Breast epithelium (tissue), 4 donors: ENCODE measurements at places on chromosomes 11 and 22.

DNA sequence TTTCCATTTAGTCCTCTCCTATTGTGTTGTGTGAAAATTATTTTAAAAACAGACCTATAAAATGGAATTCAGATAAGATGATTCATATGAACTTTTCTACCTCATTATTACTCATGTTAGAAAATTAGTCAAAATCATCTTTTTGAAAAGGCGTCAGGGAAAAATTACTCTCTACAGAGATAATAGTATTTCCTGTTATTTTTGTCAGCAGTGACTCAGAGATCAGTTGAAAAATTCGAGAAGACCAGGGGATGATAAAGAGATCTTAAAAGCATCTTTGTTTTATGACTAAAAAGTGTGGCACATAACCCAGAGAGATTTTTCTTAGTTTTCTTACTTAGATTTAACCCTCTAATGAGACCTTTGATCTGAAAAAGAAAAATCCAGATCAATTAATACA, 157.9 kb upstream of the CARD18 start:
- DNase-seq: no peak

GRCh38 chr22:31343235-31344191, 2.6 kb downstream of the PATZ1 start:
- DNase-seq: peak; percentile 90

DNA sequence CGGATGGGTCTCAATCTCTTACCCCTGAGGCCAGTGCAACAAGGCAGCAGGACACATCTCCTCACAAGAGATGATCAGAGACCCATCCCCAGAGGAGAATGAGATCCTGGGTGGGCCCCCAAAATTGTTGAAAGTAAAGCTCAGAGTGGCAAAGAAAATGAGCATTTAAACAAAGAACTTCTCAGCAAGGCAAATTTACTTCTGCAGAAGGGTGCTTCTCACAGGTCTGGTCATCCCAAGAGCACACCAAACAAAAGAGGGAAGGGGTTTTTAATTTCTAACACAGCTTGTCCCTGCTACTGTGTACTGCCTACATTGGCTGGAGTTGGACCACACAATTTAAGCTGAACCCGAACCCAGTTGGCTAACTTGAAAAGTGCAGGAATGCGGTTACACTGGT, 1628.6 kb upstream of the RAG2 start:
- DNase-seq: no peak

DNA sequence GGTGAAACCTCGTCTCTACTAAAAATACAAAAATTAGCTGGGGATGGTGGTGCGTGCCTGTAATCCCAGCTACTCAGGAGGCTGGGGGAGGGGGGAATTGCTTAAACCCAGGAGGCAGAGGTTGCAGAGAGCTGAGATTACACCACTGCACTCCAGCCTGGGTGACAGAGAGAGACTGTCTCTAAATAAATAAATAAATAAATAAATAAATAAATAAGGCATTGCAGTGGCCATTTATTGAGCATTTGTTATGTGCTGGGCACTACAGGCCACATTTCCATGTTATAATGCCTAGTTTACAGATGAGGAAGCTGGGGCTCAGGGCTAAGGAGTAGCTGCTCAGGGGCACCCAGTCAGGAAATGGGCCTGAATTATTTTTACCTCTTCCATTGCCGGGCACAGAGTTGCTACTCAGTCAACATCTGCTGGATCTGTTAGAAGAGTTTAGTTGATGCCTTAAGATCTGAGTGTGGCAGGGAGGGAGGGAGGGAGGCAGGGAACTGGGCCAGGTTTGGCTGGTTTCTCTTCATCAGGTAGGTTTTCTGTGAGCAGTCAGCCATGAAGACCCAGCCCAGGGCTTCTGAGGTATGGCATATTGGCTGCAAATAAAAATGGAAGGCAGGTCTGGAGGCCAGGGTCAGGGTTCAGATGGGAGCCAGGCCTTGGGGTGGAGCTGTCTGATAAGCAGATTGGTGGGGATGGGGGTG, 5.6 kb downstream of the PVALB start:
- no peak for DNase-seq

- DNase-seq: peak; percentile 83
Measured at GRCh38 chr11:130448416-130449309, at the start of gene ADAMTS15. Gene ADAMTS15, plus strand, starts transcription at chr11:130448645. Its CDS starts 329 bp downstream, at chr11:130448974.

DNA sequence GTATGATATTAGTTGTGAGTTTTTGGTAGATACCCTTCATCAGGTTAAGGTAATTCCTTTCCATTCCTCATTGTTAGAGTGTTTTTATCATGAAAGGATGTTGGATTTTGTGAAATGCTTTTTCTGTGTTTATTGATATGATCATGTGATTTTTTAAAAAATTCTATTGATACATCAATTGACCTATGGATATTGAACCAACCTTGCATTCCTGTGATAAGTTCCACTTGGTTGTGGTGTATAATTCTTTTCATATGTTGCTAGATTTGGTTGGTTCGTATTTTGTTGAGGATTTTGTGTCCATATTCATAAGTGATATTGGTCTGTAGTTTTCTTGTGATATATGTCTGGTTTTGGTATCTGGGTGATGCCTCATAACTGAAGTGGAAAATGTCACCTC, 6.7 kb downstream of the ANKRD13D start:
- DNase-seq: no peak

- DNase-seq: no peak
Measured at GRCh38 chr22:44351685-44352377, 39.1 kb upstream of the SHISAL1 start.

DNA sequence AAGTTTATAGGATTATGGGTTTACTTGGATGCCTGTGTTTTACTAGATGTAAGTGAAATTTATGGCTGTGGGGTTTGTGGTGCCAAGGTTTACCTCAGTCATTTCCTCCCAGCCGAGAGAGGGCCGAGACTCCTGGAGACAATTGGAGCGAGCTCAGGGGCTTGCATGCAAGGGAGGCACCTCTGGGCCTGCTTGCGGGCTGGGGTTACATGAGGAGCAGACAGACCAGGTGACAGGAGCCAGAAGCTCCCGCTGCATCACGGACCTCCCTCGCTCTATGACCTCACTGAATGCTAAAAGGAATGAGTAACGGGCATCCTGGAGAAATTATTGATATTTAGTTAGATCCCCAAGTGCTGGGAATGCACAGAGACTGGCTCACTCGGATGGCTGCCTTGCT, 275.2 kb upstream of the KIRREL3 start:
- DNase-seq: no peak

DNA sequence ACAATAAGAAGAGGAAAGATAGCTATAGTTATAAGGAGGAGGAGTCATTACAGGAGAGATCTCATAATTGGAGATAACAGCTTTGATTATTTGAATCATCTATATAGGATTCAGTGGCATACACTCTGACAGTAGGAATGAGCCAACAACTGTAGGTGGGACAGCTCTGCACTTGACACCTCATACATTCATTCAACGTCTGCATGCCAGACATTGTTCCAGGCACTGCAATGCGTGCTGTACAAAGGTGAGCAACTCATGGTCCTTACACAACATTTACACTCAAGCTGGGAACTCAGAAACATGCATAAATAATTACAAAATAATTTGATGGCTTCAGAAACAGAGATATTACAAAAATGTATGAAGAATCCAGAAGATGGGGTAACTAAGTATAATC, 154.3 kb downstream of the MSANTD4 start:
- DNase-seq: no peak

DNA sequence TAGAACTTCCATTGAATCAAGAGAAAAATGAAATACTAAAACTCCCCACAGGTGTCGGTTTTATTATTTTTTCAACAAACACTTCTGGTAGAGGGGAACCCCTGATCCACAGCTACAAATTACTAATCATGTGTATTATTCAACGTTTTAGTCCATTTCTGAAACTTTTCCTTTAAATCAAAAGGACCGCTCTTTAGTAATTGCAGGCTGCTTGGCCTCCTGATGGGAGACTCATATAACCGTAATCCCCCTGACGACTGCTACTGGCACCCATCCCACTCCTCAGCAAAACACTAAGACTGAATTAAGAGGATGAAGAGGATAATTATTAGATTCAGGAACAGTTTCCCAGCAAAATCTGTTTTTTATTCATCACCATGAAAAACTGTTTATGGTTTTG, 46.4 kb downstream of the PAX6 start:
- DNase-seq: no peak

DNA sequence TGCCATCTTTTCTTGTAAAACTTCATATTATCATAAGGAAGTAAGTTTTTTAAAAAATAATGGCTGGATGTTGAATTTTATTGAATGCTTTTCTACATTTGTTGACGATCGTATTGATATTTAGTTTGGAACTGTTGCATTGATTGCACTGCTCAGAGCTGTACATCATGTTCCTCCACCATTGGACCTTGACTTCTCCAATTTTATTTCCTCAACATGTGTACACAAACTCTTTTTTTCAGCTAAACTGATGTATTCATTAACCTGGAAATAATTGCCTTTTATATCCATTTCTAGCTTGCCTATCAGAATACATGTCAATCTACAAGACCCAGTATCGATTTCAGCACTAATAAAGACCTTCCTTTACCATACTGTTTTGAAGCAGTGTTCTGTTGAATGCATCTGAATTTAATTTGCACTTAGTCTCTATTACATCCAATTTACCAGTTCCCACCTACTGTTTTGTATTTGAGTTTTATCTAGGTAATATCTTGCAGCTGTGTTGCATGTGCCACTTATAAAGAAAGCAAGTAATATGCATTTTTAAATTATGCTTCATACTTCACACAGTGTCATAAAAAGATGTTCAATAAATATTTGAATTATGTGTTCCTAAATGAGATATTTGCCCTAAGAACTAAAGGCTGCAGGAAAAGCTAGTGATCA, 5.5 kb downstream of the CEP57 start:
- DNase-seq: no peak

DNA sequence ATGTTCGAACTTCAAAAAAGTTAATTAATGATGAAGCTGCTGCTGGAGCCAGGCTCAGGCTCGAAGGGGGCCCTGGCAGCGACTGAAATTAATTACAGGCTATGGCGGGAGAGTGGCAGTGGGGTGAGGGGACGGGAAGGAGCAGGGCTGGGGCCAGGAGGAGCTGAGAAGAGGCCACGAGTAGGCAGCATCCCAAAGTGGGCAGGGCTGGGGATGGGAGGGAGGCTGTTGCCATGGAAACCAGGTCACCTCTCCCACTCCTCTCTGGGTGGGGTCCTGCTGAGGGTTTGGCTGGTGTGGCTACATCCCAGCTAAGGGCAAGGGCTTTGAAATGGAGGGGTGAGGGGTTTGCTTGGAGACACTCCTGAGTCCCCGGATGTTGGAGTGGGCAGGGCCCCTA, 23.9 kb downstream of the CACNA1I start:
- no peak for DNase-seq

DNA sequence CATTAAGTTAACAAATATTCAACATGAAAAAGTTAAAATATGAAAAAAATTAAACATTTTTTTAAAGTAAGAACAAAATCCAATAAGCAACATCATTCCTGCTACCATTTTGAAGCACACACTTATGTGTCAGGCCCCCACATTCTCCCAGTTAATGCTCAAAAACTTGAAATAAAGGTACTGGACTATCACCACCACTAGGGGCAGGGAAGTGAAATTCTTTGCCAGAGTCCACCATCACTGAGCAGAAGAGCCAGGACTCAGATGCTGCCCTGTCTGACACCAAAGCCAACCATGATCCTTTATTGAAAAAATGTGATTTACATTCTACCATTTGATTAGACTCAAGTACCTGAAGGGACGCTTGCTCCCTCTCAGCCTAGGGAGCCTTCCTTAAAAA, 39.1 kb downstream of the PITPNB start:
- DNase-seq: no peak

GRCh38 chr11:73464347-73464746, 88.1 kb downstream of the RELT start:
- no peak for DNase-seq

DNA sequence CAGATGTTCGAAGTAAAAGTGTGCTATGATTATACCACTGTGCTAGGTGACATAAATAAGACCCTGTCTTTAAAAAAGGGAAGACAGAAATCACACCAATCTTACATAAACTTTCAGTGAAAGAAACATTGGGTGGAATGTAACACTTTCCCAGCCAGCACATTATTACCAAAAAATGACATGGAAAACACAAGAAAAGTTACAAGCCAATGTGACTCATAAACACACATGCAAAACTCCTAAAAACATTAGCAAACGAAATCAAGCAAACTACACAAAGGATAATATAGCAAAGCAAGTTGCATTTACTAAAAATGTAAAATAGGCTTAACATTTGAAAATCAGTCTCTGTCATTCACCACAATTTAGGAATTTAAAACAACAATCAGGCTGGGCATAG, 47.0 kb downstream of the SBF2 start:
- no peak for DNase-seq

DNA sequence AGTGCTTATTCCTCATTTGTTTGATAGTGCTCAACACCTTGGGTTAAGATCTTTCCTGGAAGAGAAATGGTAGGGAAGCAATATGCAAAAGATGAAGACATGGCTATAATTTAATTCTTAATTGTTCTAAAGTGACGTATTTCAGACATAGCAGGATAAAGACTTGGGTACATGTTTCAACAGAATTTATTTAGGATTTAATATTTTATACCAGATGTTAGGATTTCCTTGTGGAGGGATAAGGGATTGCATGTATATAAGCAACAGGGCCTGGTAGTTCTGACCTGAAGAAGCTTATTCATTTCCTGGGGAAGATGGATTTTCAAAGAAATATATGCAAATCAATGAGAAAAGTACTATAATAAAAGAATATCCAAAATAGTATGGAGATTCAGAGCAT, 163.8 kb downstream of the FAT3 start:
- no peak for DNase-seq

GRCh38 chr22:43828998-43829782, 17.1 kb upstream of the EFCAB6 start:
- DNase-seq: peak; percentile 33

- DNase-seq: no peak
Measured at GRCh38 chr22:19992481-19992911, 24.1 kb downstream of the ARVCF start.

- DNase-seq: no peak
Measured at GRCh38 chr22:46953968-46954765, 191.7 kb downstream of the TBC1D22A start.

GRCh38 chr11:29734287-29734686, 282.5 kb downstream of the KCNA4 start:
- no peak for DNase-seq

DNA sequence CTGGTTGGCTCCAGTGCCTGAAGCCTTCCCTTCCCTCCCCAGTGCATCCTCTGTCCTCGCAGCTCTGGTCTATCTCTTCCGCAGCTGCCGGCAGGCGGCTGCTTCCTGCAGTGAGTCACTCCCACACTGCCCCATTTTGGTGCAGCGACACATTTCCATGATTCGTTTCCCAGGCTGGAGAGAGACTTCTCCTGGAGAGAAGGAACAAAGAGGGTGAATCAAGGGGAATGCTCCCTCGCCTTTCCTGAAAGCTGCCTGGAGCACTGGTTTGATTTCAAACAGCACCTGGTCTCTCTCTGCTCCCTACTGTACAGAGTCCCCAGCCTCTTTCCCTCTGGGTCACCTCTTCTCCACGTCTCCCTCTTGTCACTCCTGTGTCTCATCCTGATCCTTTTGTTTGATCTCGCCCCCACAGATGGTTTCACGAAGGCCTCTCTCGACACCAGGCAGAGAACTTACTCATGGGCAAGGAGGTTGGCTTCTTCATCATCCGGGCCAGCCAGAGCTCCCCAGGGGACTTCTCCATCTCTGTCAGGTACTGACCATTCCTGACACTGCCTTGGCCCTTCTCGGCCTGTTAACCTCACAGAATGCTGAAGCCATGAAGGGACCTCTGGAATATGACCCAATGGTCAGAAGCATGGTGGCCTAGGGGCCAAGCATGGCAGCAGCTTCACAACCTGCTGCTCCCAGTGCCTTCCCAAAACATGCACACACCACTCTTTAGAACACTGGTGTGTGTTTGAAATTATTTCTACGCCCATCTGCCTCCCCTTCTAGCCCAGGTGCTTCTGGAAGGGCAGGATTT, at the start of gene TMA7B:
Gene TMA7B (plus strand): TSS at position 758 of the 808 bp plus-strand sequence. CDS start 3,978 bp downstream, outside the sequence.
- DNase-seq: no peak
